Endodermal cell (in vitro differentiated cells): ENCODE measurements at places on chromosomes 2 and 18.

- no peak for DNase-seq
Observed at GRCh38 chr2:191846515-191847476, at the start of gene CAVIN2. Gene CAVIN2 (minus strand): TSS chr2:191847088. CDS start chr2:191846925, 163 bp downstream.

- peak; percentile 46 for DNase-seq
Observed at GRCh38 chr2:72031346-72032110, 116.1 kb downstream of the CYP26B1 start.

DNA sequence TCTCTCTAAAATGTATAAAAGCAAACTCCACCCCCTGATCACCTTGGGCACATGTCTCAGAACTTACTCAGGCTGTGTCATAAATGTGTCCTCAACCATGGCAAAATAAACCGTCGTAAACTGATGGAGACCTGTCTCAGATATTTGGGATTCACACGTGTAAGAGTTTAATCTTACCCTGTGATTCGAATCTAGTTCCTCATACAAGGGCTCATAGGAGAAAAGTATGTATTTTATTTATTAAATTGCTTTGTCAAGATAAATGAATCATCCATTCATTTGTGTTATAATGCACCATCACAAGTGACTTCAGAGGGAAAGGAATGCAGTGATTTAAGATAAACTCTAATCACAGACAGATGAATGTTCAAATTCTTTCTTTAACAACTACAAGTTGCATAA is 712.5 kb upstream of the LRATD1 start:
- DNase-seq: no peak

DNA sequence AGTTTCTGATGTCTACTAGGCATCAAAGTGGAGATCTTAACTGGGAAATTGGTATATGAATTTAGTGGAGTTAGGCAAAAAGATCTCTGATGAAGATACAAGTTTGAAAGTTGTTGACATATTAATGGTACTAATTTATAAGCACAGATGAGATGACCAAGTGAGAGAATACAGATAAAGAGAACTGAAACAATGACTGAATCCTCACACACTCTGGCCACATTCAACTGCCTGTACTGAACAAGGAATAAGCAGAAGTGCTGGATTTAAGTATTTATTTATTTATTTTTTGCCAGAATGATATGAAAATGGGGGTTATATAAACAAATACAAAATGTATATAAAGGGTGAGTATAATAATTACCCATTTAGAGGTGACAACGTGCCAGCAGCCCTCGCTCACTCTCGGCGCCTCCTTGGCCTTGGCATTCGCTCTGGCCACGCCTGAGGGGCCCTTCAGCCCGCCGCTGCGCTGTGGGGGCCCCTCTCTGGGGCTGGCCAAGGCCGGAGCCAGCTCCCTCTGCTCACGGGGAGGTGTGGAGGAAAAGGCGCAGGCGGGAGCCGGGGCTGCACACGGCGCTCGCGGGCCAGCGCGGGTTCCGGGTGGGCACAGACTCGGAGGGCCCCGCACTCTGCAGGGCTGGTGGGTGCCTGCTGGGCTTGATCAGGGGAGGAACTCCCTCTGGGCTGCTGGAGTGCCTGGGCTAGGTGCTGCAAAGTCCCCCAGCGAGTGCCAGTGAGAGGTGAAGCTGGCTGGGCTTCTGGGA is 1363.9 kb upstream of the CRIM1 start:
- DNase-seq: no peak

DNA sequence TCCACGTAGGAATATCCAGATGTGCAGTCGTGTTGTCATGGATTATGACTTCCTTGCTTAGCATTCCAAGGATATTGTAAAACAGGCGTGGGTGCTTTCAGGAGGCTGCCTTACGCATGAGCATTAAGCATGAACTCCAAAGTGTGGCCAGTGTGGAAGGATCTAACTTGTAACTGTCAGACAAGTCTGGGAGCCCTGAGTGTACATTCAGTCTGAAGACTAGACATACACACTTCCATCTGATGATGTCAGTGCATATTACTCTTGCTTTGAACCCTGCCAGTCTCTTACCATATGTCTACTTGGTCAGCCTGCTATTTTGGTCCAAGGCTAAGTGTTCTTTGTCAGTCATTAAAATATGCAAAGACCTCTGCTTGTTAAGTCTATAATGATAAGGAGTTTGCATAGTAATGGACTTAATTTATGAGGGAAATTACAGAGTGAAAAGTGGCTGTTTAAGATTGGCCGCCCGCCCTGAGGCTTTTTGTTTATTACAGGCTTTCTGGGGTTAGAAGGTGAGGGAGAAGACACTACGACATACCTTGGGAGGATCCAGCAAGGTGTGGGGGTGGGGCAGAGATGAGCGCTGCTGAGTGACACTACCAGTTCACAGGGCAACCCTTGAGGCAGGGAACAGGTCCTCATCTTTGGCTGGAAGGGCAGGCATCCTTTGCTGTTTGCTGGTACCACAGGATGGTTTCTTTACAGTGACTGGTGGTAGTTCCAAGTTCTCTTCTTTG is 48.3 kb downstream of the CABLES1 start:
- peak; percentile 38 for DNase-seq

GRCh38 chr2:182496596-182496995 is 69.8 kb upstream of the PDE1A start:
- no peak for DNase-seq

DNA sequence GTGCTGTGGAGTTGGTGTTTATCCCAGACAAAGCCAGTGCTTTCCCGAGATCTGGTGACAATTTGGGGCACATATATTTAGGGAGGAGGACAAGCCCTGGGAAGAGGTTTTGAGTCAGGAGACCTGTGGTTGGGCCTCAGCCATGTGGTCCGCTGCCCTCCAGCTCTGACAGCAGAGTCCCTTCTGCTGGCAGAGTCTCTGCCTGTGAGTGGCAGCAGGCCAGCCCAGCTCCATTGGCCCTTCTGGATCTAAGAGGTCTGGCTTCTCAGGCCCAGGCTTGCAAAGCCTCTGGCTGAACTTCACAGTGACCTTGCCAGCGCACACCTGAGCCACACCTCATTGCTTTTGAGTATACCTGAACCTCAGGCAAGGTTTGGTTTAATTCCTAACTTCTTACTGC is 115.3 kb downstream of the BCL2L11 start:
- DNase-seq: peak; percentile 34

DNA sequence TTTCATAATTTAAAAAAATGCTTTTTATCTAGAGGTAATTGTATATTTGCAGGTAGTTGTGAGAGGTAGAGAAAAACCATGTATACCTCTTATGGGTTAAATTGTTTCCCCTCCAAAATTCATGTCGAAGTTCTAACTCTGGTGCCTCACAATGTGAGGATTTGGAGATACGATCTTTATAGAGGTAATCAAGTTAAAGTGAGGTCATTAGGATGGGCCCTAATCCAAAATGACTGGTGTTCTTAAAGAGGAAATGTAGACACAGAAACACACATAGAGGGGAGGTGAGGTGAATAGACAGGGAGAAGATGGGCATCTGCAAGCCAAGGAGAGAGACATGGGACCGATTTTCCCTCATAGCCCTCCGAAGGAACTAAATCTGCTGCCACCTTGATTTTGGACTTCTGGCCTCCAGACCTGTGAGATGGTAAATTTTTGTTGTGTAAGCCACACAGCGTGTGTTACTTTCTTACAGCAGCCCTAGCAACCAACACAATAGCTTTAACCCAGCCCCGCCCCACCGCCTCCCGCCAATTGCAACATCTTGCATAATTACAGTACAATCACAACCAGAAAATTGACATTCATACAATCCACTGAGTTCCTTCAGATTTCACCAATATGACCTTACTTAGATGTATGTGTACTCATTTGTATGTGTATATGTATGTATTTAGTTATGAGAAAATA is 208.9 kb downstream of the MIB1 start:
- DNase-seq: no peak

- DNase-seq: no peak
Observed at GRCh38 chr18:67108894-67109293, 407.6 kb downstream of the DSEL start.

GRCh38 chr2:218893349-218894150 is 12.9 kb downstream of the WNT10A start:
- no peak for DNase-seq

GRCh38 chr18:26181343-26181826 is 44.9 kb upstream of the TAF4B start:
- no peak for DNase-seq

GRCh38 chr2:138831691-138832090 is 51.5 kb upstream of the NXPH2 start:
- no peak for DNase-seq

DNA sequence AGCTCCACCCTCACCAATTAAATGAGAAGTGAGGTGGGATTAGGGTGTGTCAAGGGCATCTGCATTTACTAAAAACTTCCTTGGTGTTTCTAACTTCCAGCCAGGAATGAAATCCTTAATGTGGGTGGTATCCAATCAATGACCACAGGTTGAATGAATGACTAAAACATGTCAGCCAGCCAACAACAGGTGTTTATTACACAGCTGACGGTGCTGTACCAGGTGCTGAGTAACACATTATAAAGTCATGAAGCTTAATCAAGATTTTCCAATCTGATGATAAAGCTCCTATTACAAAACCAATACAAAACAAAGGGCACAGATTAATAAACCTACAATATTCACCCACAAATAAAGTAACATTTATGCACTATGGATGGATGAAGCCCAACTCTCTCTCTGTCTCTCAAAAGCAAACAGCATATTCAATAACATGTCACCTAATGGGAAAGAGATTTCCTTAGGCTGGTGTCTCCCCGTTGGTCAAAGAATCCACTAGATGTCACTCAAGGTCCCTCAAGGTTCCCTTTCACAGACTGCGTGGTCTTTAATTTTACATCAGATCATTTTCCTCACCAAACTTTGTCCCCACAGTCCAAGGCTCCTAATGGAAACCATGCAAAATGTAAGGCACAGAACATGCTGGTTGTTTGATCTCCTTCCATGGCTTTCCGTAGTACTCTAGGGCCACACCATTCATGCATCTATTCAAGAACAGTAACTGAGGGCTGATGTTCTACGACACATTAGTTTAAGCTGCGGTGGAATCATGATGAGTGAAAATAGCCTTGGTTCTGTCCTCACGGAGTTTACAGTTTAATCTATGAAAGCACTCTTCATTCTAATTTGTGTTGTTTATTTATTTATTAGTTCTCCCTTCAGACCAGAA is 6.4 kb upstream of the PTPN4 start:
- DNase-seq: peak; percentile 62

- DNase-seq: no peak
Observed at GRCh38 chr2:97743913-97744312, 30.5 kb downstream of the ZAP70 start.

DNA sequence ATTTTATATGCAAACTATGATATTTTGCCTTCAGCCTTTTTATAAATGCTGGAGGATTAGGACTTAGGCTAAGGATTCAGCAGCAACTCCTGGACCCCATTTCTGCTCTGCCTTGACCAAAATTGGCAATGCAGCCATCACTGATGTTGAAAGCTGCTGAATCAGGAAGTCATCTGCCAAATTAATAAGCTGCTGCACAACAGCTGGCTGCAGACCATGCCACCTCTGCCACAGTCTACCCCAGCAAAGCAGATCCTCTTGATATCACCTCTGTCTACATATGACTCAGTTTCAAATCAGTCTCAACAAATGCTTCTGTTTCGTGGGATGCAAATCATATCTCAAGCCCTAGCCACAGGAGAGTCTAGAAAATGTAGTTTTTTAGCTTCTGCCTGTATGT is 7.1 kb upstream of the SOS1 start:
- DNase-seq: no peak

GRCh38 chr2:149394864-149395263 is 64.5 kb downstream of the LYPD6 start:
- no peak for DNase-seq

DNA sequence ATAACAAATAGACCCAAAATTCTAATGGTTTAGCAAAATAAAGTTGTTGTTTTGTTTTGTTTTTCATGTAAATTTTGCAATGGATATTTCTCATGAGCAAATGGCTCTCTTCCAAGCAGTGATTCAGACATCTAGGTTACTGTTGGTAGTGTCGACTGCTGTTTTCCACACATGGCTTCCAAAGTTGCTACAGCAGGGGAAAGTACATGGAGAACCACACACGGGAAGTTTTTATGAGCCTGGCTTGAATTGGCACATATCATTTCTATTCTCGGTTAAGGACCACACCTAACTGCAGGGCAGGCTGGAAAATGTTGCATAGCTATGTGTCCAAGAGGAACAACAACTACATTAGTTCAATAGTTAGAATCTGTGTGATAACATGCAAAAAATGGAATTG is 262.1 kb downstream of the GALNT13 start:
- DNase-seq: no peak

DNA sequence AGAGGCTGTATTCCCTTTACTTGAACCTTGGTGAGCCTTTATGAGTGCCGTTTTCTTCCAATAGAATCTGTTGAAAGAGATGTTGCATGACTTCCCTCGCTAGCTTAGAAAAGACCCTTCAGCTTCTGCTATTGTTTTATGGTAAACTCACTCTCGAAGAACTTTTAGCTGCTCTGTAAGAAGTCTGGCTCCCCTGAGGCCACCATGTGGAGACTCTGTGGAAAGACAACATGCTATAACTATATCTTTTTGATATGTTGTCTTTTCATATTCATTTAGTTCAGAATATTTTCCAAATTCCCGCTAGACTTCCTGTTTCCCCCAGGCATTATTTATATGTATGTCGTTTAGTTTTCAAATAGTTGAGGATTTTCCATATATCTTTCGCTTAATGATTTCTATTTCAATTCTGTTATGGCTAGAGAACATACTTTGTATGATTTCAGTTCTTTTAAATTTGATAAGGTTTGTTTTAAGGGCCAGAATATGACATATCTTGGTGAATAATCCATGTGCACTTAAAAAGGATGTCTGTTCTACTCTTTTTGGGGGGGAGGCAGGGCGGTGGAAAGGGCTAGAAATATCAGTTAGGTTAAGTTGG is 64.1 kb downstream of the PTPN4 start:
- DNase-seq: peak; percentile 52

- peak; percentile 92 for DNase-seq
Observed at GRCh38 chr2:165573534-165574461, 104.3 kb downstream of the CSRNP3 start.

- DNase-seq: no peak
Observed at GRCh38 chr2:186726938-186727337, 33.1 kb downstream of the FAM171B start.

- DNase-seq: no peak
Observed at GRCh38 chr2:161147856-161148255, 12.4 kb upstream of the TANK start.

DNA sequence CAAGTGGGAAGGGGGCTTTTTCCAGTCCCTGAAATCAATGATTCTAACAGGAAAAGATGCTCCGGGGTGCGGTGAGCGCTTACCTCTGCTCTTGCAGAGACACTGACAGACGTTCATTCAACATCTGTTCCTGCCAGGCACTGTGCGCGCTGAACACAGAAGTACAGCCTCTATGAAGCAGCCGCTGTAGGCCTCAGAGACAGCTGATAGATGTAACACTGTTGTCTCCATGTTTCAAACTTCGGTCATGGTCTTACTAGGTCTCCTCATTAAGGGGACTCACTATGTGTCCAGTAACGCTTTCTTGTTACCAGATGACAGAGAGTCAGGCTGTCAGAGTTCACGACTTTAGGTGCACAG is 649 bp upstream of the CLIP4 start:
- no peak for DNase-seq

DNA sequence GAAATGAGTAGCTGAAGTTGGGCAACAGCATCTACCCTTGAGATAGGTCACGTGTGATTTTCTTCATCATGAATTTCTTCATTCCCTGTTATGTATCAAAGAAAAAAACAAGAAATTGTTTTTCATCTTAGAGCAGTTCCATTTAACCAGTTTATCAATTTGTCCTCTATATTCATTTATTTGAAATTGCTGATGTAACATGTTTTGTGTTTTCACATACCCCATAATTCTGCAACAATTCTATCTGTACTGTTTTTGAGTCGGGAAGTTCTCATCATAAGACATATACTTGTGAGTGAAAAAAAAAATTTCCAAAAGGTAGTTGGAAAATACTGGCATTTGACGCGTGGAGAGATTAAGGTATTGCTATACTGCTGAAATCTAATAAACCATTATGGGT is 422.6 kb upstream of the REG3G start:
- no peak for DNase-seq
